ENCODE measurements at places on chromosomes 12 and 14.

GRCh38 chr12:43579206-43579605 is 27.2 kb upstream of the ADAMTS20 start:
- no peak for DNase-seq

DNA sequence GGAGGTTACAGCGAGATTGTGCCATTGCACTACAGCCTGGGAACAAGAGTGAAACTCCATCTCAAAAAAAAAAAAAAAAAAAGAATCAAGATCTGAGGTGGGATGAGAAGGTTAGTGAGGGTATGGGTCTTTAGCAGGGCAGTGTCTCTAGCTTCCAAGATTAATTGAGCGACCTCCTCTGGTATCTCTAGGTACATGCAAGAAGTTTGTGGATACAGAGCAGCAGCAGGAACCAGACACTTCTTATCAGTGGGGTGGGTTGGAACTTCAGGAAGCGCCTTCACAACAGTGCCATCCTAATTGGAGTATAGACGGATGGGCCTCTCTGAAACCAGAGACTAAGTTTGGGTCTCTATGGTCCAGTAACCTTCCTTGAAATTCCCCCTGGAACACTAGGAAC is 51.9 kb upstream of the CISTR start:
- no peak for DNase-seq

GRCh38 chr12:23096321-23096720 is 471.4 kb downstream of the ETNK1 start:
- DNase-seq = no peak

DNA sequence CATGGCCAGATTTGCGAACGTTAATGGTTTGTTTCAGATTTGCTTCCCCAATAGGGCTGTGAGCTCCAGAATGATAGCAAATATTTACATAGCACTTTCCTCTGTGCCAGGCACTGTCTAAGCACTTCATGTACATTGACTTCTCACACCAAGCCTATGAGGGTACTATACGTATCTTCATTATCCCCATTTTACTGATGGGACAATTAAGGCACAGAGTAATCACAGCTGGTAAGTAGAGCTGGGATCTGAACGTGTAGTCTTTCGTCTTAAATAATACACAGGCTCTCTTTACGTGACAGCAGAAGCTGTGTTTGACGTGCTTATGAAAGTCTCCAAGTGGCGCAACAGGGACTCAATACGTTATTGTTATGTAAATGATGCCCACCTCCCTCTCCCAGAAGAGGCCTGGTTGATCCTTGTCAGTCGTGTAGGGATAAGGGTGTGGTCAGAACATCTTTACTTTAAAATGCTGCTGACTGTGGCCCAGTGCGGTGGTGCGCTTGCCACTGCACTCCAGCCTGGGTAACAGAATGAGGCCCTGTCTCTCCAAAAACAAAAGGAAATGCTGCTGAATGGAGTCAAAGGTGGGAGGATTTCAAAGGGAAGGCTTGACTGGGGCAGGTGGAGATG is 66.3 kb upstream of the TCL1B start:
- DNase-seq = no peak

DNA sequence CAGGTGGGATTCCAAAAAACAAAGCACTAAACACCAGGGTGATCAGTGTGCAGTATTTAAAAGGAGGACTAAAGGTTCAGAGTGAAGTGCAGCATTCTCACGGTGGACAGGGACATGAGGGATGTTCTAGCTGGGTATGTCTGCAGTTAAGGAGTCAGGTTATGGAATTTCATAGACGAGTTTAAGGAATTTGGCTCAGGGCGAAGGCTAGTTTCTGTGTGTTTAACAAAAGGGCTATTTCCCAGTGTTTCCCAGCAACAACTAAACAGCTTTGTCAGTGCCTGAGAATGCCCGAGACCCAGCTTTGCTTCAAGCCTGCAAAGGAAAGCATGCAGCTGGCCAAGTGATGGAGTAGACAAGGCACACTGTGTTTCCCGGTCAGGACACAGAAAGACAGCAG is 7.0 kb downstream of the KRT1 start:
- no peak for DNase-seq

GRCh38 chr14:68548194-68549076 is 244.4 kb downstream of the ZFP36L1 start:
- DNase-seq = peak; percentile 99

DNA sequence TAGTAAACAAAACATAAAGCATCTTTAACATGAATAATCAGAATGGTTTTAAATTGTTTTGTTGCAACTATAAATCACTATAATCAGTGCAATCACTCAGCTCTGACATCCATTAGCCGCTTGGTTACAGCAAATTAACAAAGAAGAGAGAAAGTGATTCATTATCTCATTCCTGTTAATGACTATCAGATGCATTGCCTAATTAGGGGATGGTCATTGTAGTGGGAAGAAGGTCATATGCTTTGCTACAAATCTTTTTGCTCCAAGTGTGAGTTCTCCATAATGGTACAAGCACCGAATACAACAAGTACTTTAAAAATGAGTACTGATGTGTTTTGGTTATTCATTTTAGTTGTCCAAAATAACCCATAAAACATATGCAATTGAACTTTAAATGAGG is 272.0 kb downstream of the AKAP6 start:
- DNase-seq = no peak

DNA sequence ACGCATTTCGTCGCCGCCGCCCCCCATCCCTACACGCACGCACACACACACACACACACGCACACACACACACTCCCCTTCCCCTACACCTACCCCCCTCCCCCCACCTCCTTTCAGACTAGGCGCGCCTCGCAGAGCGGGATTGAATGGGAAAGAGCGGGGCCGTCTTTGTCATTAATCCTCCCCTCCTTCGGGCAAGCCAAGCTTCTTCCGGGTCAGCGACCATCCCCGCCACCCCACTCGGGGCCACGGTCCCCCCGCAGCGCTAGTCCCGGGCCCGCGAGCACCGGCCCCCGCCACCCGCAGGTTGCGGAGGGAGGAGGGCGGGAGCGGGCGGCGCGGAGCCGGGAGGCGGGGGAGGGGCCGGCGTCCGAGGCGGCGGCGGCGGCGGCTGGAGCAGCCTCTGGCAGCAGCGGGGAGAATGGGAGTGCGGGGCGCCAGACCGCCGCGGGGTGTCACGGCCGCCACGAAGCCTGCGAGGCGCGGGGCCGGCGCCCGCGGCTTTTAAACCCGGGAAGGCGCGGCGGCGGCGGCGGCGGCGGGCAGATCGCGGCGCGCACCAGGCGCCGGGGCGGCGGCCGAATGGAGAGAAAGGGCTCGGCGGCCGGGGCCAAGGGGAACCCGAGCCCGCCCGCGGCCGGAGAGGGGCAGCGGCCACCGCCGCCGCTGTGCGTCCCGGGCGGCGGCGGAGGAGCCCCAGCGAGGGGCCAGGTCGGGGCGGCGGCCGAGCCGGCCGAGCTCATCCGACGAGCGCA is at the start of gene TTC9:
TSS of gene TTC9 (plus strand) at position 369 of the 755 bp plus-strand sequence. CDS start at position 583, 214 bp downstream.
- DNase-seq = no peak

DNA sequence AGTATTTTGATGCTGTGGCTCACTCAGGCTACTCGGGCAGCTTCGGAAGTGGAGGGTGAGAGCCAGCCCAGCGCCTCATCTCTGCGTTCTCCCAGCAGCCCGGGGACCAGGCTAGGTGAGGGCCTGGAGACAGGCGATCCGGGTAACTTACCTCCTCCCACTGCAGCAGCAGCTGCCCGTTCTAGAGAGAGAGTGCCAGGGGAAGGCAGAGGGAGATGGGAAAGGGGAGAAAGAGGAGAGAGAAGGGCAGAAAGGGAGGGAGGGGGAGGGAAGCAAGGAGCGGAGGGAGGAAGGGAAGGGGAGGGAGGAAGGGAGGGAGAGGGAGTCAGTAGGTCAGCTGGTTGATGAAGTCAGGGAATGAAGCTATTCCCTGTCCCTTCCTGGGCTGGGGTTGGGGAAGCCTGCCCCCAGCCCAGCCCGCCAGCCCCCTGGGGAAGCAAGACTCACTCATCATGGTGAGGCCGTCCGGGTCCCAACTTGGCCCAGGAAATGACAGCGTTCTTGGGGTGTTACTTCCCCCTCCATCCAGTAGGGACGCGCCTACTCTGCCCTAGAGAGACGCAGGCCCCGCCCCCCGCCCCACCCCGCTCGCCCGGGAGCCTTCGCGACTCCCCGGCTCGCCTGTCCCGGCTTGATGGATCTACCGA is at the start of gene IFI27L2:
TSS of gene IFI27L2 (minus strand) at position 494 of the 647 bp plus-strand sequence. CDS start at position 454, 40 bp downstream.
- DNase-seq = peak; percentile 81

DNA sequence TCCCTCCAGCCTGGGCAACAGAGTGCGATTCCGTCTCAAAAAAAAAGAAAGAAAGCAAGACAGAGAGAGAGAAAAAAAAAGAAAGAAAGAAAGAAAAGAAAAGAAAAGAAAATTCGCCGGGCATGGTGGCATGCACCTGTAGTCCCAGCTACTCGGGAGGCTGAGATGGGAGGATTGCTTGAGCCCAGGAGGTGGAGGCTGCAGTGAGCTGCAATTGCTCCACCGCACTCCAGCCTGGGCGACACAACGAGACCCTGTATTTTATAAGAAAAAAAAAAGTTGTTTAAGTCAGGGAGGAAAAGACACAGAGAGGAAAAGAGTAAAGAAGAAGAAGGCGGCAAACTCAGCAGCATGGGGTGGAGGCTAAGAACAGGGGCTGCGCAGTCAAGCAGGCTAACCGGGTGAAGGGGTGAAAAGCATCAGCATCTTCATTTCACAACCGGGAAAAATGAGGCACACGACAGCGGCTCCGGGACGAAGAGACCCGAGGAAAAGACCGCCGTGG is 557 bp upstream of the FICD start:
- no peak for DNase-seq

DNA sequence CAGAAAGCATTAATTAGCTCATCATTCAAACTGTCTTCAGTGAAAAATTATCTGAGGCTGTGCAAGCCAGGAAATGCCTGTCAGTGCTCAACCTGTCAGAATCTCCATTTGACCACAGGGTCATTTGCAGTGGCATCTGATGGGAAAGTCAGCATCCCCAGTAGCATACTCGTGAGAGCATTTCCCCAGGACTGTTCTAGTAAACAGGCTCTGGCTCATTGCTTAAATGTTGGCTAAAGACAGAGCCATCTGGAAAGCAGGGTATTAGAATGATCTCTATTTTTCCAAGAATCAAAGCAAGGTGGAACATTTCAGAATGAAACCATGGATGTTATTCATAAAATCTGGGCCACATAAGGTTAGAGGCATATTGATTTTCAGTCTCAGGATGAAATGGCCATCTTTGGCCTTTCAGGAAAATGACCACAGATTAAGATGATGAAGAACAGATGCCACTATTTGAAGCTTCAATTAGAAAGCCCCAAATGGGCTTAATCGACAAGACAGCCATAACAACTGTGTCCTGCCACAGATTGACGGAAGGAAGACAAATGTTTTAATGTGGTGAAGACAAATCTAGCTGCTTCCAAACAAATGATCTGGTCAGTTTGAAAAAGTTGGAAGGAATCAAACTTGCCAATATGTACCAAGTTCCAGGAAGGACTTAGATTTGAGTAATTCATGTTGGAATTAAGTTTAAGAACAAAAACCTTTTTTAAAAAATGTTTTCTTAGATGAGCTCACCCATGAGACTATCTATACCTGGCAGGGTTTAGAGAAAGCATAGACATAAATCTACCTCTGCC is 94.0 kb upstream of the FAR2 start:
- DNase-seq = no peak

DNA sequence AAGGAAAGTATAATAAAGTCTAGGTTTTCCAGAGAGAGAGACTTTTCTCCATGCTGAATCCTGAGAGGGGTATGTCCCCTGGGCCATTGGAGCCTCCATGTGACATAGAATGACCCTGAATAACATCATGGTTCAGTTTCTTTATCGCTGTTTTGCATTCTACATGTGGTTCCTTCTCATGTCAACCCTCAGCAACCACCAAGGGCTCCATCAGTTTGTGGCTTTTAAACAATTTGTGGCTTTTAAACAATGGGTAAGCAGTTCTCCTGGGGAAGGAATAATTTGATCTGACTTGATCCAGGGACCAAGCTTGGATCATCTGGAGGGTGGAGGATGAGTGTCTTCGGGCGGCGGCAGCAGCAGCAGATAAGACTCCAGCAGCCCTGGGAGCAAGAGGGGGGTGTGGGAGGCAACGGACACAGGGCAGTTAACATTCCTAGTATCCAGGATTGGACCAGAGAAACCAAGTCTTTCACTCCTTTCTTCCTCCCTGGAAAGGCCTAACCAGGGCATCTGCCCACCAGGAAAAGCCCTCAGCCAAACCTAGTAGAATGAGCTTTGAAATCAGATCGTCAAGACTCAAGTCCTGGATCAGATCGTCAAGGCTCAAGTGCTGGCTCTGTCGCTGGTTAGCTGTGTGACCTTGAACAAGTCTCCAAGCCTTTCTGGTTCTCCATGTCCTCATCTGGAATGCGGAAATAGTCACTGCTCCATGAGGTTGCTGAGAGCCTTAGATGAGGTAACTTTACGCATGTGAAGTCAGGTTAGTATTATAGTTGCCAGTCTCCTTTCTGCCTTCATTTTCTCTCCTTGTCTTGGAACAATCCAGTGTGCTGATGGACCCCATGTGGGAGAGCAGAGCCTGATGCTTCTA is 27.8 kb upstream of the FAM222A start:
- DNase-seq = no peak

- DNase-seq = peak; percentile 31
Observed at GRCh38 chr12:70983692-70984091, 63.2 kb upstream of the PTPRR start.
